H1 (cell line): ENCODE measurements at places on chromosomes 16 and 17.

GRCh38 chr16:87125206-87126155 is 191.7 kb downstream of the C16orf95 start:
- no peak for DNase-seq

DNA sequence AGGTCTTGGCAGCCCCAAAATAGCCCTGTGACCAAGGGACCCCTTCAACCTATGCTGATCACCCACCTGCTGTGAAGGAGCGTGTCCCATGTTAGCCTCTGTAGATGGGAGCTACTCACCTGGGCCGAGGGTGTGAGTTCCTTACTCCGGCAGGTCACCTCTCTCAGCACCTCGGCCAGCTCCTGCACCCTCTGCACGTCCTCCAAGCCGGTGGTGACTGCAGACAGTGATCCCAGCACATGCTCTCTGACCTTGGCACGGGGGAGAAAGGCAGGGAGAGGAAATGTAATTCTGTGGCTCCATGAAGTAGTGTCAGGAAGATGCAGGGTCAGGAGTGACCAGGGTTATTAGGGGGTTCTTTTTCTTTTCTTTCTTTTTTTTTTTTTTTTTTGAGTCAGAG is 67.7 kb upstream of the BCO1 start:
- DNase-seq: no peak

DNA sequence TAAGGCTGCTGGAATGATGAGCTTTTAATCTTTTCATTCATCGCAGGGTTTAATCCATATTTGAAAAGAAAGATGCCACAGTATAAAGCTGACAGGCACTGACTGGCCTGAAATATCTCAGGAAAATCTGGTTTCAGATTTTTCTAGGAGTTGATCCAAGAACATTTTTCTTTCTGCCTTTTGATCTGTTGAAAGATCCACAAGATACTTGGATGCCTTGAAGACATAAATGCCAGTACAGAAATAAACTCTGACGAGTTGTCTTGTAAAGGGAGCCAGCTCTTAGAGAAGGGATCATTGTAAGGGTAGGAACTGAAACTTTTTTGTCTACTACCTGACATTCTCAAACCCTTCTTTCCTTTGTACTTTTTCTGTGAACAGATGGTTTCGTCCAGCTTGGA is 25.4 kb upstream of the KRT20 start:
- no peak for DNase-seq

DNA sequence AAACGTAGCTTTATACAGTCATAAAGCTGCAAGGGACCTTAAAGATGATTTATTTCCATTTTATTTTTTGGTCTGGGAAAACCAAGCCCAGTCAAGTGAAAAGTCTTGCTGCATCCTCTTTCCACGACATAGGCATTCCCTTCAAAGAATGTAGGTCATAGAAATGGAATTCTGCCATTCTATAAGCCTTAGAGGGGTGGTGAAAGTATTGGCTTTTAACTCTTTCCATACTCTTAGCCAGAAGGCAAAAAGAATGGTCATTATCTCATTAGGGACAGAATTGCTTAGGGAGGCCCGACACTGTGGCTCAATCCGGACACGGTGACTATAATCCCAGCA is 7.9 kb upstream of the MSL1 start:
- no peak for DNase-seq

DNA sequence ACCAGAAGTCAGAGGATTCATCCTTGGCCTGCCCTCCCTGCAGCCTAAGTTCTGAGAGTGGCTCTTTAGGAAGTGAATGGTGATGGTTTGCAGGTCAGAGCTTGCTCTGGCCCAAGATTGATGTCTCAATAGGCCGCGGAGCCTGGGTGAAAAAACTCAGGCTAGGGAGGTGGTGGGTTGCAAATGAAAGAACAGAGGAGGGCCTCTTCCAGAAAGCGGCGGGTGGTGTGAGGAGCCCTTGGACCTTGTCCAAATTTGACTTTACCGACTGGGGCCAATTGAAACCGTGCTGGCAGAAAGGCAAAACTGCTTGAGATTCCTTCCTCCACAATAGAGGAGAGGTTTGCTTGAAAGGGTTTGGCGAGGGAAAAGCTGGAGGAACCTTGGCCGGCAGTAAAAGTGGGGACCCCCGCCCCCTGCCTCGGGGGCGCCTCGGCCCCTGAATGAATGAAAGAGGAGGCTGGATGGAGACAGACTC is 331.3 kb downstream of the SEC14L1 start:
- no peak for DNase-seq

GRCh38 chr17:73157521-73157890 is 7.3 kb upstream of the SSTR2 start:
- no peak for DNase-seq

DNA sequence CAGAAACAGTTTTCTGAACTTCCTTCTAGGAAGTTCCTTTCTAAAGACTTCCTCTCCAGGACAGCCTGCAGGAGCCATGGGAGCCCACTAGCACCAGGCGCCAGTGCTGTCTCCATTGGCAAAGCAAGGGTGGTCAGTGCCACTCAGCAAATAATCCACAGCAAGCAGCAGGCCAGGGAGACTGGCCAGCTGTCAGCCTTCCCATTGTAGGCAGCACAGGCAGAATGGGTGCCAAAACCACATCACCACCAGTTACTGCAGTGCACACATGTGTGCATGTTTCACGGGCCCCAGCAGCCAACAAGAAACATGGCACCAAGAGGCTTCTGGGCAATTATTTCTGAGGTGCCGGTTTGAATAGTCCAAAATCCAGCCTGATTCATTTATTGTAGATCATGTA is 26.7 kb downstream of the DNASE1 start:
- no peak for DNase-seq

DNA sequence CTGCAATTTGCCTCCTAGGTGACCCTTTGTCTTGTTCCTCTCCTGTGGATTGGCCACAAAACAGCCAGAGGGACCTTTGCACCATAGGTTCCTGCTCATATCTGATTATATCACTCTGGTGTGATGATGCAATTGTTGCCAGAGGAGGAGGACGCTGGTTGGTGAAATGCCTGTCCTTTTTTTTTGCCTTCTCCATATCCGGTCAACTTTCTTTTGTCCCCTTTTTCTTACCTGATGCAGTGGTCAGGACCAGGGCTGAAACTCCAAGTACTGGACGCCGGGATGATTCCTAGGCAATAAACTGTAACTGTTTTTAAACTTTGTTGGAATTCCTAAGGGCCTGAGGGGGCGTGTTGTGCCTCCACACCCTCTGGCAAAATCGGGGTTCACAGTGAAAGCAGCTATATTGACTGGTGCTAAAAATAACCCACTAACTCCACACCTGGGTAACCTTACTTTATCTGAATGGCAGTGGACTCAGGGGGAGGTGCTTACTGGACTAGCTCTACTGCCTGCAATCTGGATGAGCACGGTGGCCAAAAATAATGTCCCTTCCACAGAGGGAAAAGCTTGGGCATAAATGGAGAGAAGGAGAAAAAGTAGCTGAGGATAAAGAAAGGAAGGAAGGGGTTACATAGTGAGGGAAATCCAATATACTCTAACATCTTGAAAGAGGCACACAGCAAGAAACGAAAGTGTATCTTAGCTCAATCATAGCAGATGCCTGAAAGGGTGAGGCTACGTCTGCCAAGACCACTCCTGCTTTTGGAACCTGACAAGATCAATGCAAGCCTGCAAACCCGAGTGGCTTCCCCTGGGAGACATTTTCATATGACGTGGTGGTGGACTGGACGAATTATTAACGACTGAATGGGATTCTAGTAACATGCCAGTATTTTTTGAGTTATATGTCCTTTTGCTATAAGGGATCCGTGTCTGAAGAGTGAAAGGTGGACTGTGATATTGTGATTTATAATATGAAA is 28.4 kb upstream of the ZNF423 start:
- no peak for DNase-seq

DNA sequence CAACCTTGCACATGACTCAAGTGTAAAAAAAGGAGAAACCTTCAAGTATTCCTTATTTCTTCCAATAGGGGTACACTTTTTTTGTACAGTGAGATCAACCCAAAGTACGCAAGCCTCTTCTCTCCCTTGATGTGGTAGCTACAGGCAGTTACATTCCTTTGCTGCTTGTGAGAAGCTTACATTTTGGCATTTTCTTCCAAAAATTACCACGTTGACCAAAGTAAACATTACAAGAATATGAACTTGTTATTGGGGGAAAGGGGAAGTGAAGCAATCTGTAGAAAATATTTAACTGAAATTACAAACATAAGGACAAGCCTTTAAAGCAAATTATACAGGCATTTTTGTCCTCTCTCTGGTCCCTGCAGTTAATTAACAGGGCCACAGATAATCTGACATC is 97.0 kb upstream of the TOB1 start:
- no peak for DNase-seq

DNA sequence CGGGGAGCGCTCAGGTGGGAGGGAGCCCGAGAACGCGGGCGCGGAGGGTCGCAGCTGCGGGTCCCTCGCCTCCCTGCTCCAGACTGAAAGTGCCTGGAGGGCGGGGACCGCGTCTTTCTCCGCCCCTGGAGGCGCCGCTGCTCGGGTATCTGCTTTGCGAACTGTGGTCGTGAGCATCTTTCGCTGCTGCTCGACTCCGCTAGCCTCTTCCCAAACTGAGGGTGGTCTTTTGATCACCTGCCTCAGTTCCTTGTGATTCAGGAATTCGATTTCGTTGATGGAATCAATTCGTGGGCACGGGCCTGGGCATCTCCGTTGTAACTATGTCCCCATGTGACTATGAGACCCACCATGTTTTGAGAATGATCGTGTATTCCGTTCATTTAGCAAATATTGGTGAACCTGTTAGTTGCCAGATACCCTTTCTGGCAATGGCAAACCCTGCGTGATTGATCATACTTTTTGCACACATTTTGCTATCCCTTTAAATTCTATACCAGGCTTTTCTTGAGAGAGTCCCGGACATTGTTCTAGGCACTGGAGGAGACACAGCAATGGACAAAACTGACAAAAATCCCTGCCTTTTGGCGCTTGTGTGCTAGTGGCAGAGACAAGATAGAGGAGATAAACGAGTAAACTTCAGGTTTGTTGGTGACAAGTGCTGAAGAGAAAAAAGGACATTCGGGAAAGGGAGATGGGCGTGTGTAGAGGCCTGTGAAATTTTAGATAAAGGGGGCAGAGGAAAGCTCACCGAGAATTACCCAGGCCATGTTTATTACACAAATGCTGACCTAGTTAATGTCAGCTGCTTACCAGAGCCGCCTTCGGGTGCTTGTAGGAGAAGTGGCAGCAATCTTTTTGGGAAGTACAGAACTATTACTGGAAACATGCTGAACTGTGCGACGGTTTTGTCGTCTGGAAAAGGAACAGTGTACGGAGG is 948 bp downstream of the UTP18 start:
- DNase-seq: peak; percentile 47

- no peak for DNase-seq
These were observed 206.0 kb downstream of the IRX3 start for GRCh38 chr16:54080524-54081008.

GRCh38 chr16:80655751-80656150 is 115.0 kb downstream of the DYNLRB2 start:
- DNase-seq: no peak

DNA sequence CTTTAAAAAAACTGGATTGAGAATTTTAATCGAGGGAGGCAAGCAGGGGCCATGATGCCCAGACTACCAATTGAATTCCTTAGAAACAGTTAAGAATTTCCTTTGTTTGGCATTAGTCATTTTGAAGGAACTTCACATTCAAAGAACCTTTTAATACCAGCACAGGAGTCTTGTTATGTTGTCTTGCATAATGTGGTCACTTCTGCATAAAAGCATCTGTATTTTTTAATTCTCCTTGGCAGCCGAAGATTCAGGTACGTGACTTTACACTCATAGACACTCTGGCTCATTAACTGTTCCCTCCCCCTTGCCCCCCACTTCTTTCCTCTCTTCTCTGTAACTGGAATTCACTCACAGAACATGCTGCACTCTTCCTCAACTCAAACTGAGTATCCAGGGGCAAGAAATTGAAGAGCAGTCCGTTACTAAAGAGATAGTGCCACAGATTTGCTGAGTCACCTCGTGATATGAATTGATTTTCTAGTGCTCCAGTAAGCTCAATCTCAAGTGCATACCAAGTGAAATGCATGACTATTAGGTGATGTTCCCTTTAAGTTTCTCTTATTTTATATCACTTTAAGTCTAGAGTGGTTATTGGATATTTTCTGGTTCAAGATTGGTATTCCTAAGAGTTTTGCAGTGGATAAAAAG is 572.2 kb upstream of the SOX9 start:
- no peak for DNase-seq

DNA sequence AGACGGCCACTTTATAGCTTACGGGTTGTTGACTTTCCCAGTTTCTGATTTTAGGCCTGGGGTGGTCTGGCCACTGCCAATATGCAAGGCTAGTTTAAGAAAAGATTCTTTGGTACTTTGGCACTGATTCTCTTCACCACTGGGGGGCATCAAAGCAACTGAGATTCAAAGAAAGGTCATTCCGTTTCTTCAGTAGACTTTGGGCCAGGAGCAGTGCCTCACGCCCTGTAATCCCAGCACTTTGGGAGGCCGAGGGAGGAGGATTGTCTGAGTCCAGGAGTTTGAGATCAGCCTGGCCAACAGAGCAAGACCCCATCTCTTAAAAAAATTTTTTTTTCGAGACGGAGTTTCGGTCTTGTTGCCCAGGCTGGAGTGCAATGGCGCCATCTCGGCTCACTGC is 53.0 kb downstream of the RPA1 start:
- peak; percentile 58 for DNase-seq

DNA sequence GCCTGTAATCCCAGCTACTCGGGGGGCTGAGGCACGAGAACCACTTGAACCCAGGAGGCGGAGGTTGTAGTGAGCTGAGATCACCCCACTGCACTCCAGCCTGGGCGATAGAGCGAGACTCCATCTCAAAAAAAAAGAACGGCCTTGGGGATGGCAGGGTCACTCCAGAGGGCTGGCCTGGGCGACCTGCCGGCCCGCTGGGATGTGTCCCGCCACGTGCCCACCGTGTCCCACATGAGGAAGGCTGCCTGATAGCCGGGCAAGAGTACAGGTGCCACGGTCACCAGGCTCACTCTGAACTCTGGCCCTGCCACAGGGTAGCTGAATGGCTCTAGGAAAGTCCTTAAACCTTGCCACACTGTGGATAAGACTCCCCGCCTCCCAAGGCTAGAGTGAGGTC is 67.5 kb downstream of the COG7 start:
- DNase-seq: no peak

DNA sequence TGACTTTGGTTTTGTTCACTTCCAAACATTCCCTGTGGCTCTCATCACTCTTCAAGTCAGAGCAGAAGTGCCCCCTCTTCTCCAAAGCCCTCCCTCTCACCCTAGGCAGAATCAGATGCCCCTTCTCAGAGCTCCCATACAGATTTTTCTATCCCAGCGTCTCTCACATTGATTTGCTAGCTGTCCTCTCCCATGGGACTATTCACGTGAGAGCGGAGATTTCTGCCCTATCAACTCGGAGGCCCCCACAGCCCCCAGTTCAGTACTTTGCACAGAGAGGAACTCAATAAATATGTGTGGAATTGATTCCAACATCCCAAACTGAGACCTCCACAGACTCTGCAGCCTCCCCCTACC is 182.6 kb downstream of the C16orf78 start:
- no peak for DNase-seq

GRCh38 chr16:27149986-27150385 is 53.3 kb upstream of the KDM8 start:
- DNase-seq: no peak

GRCh38 chr17:73430848-73431247 is 119.0 kb upstream of the CDC42EP4 start:
- DNase-seq: no peak
